CD8-positive, alpha-beta memory T cell (primary cell): ENCODE measurements at places on chromosomes 2 and 18. TPM values are rescaled to one million over a fixed set of nuclear protein-coding genes. Genes with fewer than 3 reads are reported as not detected.

Gene OXER1
- total RNA-seq, result not detected

Gene HRH4
- not detected for total RNA-seq

Gene SERPINB4
- not detected for total RNA-seq

Gene SNORC
- 2.5 TPM for total RNA-seq

Gene DYNAP
- not detected for total RNA-seq

Gene EVA1A
- not detected for total RNA-seq

Gene NDC80
- 44.4 TPM for total RNA-seq

Gene IL1R1
- total RNA-seq, result 3.7 TPM

Gene GULP1
- not detected for total RNA-seq

Gene FBXO15
- 0.55 TPM for total RNA-seq

Gene GNAL
- total RNA-seq, result 0.38 TPM

Gene ATOH8
- not detected for total RNA-seq

Gene SLC5A7
- total RNA-seq, result not detected

Gene DNAH6
- total RNA-seq, result 0.51 TPM

Gene DAPL1
- not detected for total RNA-seq

Gene MRPS5
- 69.0 TPM for total RNA-seq

Gene CD8B2
- total RNA-seq, result 4.5 TPM

Gene TRIB2
- 9.4 TPM for total RNA-seq

Gene KCNG3
- 0.07 TPM for total RNA-seq

Gene SGO2
- total RNA-seq, result 18.6 TPM

Gene AOX1
- total RNA-seq, result not detected
